GM12864 (cell line): ENCODE measurements at places on chromosomes 5 and 9.

- DNase-seq = no peak
Measured at GRCh38 chr9:6439051-6439703, 26.2 kb downstream of the UHRF2 start.

DNA sequence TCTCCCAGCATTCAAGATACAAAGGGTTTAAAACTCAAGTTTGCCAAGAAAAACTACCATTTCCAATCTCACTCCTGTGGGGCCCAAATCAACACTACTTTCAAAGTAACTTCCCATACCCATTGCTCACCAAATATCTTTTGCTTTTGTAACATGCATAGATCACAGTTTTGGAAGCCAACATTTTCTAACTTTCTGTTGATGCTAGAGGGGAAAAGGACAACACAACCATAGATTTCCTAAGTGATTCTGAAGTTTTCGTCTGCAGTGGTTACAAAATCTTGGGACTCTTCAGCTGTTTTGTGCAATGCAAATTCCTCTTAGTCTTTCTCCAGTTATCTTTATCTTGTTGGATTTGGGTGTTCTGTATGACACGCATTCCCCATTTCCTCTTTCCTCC lies 94.1 kb upstream of the PAPPA start:
- DNase-seq = no peak

GRCh38 chr5:55241746-55242145 lies 8.3 kb upstream of the CCNO start:
- no peak for DNase-seq

DNA sequence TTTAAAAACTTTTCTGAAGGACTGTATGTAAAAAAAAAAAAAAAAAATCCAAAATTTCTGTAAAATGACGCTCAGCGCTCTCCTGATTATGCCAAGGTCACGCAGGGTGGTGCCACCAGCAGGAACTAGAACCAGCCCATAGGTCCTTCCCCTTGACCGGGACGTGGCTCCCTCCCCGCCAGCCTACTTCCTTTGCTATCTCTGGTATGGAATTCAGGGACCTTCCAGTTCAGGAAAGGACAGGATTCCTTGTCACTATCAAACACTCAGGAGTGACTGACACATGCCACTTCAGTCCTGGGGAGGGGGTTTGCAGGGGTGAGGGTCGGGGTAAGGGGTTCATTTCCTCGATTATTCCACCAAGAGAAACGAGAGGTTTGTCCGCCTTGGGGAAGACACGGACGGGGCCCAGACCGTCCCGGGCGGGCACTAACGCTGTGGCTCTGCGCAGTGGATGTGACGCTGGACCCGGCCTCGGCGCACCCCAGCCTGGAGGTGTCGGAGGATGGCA lies 18.8 kb downstream of the BTNL9 start:
- no peak for DNase-seq

- no peak for DNase-seq
Measured at GRCh38 chr5:172123269-172123692, 64.7 kb downstream of the STK10 start.

DNA sequence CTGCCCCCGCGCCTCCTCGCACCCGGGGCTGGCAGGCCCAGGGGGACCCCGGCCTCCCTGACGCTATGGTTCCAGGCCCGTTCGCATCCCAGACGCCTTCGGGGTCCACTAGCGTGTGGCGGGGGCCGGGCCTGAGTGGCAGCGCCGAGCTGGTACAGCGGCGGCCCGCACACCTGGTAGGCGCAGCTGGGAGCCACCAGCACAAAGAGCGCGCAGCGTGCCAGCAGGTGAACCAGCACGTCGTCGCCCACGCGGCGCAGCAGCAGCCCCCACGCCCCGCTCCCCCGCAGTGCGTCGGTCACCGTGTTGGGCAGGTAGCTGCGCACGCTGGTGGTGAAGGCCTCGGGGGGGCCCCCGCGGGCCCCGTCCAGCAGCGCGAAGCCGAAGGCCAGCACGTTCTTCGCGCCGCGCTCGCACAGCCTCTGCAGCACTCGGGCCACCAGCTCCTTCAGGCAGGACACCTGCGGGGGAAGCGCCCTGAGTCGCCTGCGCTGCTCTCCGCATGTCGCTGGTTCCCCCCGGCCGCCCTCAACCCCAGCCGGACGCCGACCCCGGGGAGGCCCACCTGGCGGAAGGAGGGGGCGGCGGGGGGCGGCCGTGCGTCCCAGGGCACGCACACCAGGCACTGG lies 548 bp downstream of the TERT start:
- DNase-seq = no peak

- DNase-seq = no peak
Measured at GRCh38 chr5:147985608-147986007, 78.2 kb upstream of the SPINK5 start.

GRCh38 chr5:15500325-15501001 lies 483 bp downstream of the FBXL7 start:
- no peak for DNase-seq

DNA sequence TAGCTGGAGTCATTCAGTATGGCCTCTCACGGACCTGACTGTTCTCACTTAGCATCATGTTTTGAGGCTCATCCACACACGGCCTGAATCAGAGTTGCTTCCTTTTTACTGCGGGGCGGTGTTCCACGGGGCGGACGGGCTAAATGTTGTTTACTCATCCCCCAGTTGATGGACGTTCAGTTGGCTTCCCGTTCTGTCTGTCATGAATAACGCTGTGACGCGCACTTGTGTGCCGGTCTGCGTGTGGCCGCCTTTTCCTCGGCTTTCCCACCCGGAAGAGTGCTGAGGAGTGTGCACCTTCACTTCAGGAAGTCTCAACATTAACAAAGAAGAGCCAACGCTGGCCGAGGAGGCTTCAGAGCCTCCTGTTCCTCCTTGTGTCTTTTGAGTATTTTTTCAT lies 39.0 kb upstream of the IRX4 start:
- DNase-seq = no peak

DNA sequence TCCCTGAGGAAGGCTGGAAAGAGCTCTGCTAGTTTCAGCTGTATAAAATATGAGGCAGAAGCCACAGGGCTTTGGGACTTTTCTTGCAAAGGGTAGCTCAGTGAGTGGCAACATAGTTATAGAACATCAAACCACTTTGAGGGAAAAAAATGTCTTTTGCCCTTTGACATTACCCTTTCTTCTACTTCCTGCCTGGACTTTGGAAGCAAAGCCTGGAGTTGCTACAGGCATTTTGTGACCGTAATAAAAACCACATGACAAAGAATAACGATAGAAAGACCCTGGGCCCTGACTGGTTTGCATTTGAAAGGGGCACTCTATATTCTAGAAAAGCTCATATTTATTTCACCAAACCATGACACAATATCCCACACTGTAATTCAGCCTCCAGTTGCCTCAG lies 440.9 kb downstream of the DIRAS2 start:
- no peak for DNase-seq

DNA sequence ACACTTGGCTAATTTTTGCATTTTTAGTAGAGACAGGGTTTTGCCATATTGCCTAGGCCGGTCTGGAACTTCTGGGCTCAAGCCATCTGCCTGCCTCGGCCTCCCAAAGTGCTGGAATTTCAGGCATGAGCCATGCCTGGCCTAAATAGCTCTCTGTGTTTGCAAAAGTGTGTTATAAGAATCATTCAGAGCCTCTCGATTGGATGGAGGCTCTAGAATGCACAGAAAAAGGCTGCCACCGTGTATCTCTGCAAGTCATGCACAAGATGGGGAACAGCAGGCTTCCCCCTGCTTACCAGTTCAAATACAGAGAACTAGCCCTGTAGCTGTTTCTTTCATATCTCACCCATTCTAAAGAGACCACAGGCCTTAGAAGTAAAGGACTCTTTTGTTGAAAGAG lies 28.3 kb downstream of the FXN start:
- no peak for DNase-seq

DNA sequence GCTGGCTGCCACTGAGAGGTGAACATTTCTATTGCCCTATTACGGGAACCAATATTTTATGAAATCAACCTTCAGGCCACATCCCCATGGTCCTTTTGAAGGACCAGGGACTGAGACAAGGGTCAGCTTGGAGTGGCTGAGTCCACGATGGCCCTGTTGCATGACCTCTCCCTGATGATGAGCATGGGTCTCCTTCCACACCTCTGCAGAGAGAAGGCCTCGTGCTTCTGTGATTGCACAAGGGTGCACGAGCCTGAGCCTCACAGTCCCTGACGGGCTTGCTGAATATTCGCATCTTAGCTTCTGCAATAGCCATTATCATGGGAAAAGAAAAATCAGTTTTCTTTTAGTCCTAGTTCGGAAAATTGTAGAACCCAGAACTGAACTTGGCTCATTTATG lies 255.0 kb upstream of the IRX2 start:
- no peak for DNase-seq

DNA sequence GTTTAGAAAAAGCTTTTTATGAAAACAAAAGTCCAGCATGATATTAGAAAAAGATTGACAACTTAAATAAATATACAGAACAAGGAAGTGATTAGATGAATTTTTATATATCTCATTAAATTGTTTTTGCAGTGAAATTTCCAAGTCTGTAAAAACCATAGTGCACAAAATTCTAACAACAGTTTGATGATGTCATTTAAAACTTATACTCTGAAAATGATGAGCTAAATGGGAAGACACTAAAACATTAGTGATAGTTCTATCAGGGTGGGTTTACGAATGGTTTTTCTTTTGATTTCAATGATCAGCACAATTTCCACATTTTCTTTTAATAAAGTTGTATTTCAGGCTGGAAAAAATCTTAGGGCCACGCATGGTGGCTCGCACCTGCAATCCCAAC lies 126.4 kb upstream of the GPR151 start:
- no peak for DNase-seq

DNA sequence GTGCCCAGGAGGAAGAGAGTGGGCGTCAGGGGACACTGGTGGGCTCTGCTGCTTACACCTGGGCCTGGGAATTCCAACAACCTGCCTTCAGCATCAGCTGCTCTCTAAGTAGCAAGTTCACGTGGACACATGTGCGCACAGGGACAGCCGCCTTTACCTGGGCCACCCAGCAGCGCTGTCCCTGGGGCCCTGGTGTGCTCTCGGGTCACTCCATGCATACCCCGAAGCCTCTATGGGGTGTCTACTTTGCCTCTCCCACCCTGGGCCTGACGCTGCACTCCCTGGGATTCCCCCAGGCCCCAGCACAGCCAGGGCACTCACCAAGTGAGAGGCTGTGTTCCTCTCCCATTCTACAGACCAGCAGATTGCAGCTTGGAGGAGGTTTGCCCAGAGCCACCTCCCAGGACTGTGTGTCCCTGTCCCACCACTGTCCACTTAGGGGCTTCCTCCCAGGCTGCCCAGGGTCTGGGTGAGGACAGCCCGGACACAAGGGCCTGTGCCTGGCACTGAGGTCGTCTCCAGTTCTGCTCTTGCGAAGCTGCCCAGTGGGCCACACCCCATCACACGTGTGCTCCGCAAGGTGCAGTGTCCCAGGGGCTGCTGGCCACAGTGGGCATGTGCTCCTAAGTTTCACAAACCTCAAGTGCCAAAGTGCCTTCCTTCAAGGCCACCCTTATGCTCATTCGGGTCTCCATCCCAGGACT lies 5.9 kb downstream of the NINJ1 start:
- no peak for DNase-seq

DNA sequence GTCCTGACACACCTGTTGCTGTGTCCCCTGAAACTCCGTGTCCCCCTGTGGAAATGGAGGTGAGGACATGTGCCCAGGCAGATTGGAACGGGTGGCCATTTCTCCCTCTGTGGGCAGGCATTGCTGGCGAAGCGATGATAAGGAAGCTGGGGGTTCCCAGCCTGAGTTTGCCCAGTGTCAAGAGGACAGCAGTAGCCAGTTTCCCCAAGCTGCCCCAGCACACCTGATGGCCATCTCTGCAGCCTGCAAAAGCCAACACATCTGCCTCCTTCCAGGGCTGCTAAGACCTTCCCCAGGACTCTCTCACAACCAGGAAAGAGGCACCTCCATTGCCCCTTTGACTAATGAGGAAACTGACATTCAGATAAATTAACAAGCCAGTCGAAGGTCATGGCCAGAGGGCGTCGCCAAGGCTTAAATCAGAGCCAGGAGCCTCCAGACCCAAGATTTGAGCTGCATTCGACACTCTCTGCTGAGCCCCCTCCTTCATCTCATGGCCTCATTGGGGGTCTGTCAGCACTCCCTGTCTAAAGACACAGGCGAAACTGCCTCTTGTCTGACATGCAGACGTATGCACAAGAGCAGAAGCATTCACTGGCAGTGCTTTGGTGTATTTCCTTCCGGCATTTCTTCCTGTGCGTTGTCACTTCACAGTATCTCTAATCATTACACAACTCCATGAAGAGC lies 10.4 kb upstream of the WNK2 start:
- no peak for DNase-seq
